ENCODE measurements at places on chromosomes 2 and 18.

DNA sequence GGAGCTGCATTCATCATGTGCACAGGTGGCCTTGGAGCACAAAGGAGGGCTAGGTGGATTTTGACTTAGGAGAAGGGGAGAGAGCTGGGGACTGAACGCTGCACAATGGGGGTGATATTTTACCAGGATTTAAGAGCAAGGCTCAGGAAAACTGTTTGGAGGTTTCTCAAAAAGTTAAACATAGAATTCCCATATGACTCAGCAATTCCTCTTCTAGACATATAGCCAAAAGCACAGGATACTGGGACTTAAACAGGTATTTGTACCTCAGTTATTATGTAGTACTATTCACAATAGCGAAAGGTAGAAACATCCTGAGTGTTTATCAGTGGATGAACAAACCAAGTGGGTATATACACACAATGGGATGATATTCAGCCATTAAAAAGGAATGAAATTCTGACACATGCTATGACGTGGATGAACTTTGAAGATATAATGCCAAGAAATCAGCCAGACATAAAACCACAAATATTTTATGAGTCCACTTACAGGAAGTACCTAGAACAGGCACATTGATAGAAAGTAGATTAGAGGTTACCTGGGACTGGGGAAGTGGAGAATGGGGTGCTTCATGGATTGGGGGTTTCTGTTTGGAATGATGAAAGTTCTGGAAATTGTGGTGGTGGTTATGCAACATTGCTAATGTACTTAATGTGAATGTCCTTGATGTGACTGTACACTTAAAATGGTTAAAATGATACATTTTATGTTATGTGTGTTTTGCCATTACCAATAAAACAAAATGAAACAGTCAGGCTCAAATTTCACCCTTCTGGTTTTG is 216.9 kb downstream of the HAUS1 start:
- DNase-seq, result no peak

- no peak for DNase-seq
Observed at GRCh38 chr2:200482194-200482593, 27.7 kb downstream of the KCTD18 start.

DNA sequence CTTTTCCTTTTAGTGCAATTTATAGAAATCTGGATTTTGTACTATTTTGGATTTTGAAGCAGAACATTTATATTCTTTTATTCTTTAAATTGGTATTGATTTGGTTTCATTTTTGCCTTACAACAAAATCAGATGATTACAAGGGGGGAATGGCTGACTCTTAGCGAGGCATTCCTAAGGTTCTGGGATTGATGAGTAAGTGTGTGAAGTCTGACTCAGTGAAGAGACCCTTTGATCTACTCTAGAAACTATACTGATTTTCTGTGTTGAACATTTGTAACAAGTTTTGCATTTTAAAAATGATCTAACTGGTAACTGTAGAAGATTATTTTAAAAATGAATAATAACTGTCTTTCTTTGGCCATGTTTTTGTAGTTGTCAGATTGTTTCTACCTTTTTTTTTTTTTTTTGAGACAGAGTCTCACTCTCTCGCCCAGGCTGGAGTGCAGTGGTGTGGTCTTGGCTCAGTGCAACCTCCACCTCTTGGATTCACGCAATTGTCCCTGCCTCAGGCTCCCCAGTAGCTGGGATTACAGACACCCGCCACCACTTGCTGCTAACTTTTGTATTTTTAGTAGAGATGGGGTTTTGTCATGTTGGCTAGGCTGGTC is 48.7 kb downstream of the TTC39C start:
- DNase-seq, result no peak

DNA sequence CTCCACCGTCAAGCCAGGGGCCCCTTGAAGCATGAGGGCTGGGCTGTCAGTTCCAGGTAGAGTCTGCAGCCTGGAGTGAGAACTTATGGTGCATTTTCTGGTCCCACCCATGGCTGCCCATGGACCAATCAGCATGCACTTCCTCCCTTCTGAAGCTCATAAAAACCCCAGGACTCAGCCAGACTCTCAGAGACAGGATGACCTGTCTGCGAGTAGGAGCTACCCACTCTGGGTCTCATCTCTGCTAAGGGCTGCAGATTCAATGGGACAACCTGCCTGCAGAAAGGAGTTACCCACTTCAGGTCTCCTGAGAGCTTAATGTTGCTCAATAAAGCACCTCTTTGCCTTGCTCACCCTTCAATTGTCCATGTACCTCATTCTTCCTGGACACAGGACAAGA is 9.4 kb upstream of the DUSP19 start:
- no peak for DNase-seq

DNA sequence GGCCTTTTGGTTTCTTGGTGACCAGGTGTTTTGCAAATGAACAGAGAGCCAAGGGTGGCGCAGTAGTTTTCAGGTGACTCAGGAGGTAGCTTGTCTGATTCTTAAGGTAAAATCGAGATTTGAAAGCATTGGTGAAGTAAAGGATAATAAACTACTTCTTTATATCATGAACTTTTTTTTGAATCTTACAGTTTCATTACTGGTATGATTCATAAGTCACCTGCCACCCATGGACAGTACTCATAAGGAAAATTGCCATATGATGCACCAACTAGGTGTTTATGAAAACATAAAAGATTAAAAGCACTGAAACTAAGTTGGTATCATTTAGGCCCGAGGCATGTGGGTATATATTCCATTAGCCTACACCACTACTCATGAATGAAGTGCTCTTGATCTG is 84.1 kb upstream of the MGAT5 start:
- DNase-seq, result no peak
